Pancreas (tissue), 10 donors: ENCODE measurements at places on chromosomes 3 and 15. TPM values are rescaled to one million over a fixed set of nuclear protein-coding genes. Genes with fewer than 3 reads are reported as not detected.

DNA sequence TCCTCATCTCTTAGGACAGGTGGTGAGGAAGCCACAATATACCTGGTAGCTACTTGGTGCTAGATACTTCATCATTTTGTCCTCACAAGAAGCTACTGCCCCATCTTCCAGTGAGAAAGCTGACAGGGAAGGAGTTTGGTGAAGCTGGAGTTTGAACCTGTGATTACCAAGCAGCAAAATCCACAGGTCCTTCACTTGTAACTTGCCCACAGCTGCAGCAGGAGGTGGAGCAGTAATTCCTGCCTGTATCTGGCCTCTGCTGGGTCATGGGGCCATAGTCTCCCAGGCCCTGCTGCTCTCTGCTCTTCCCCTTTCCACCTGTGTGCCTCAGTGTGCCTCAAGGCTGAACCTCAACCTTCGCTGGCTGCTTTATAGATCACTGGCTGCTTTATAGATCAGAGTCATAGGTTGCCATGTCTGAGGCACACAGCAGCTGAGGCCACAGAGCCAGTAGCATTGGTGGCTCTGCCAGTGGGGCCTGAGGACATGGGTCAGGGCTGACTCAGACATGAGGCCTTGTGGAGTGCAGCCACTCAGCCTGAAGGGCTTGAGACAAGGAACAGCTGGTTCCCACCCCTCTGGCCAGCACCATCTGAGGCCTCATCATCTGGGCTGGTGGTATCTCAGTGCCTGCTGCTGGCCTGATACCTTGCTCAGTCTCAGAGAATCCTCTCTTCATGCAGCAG lies 11.1 kb upstream of the CHRNB4 start:
- DNase-seq = no peak

The GOLGA8T gene
- 0.71 TPM for total RNA-seq

The TRIM69 gene
- total RNA-seq = 3.0 TPM

- DNase-seq = no peak
Observed at GRCh38 chr3:175818811-175819464, 959.8 kb downstream of the NAALADL2 start.

- DNase-seq = no peak
Observed at GRCh38 chr3:122067588-122068240, 12.6 kb downstream of the CD86 start.

DNA sequence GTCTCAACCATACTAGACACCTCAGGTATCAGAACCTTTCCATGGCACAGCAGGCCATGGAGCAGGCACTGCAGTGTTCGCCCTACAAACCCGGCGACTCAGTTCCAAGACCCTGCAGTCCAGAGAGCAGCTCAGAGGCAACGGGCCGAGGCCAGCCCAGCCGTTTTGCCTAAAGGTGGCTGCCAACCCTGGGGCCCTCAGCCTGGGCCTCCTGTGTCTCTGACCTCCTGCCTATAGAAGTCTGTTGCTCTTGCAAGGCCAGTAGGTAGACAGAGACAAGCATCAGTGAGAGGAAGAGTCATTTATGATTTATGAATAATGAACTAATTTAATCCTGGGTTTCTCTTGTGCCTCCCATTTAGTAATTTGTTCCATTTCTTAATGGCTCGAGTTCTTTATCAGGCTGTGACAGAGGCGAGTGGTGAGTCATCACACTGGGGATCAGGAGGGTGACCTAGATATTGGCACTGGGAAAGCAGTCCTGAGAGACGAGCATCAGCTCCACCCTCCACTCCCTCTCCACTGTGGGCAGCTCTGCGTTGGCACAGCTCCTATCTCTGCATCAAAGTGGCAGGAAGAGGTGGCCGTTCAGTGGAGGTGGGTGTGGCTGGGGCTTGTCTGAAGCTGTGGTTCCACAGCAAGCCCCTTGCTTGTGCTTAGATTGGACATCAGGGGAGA lies 79.8 kb downstream of the ABHD5 start:
- peak; percentile 64 for DNase-seq
